ENCODE measurements at places on chromosomes 7 and 10. TPM values are rescaled to one million over a fixed set of nuclear protein-coding genes. Genes with fewer than 3 reads are reported as not detected.

Gene SYT15B
- 0.08 TPM for total RNA-seq

Gene TNS3
- 0.12 TPM for total RNA-seq

Gene CTTNBP2
- not detected for total RNA-seq

Gene NANOS1
- 0.16 TPM for total RNA-seq

Gene KCNMA1
- total RNA-seq = not detected

Gene TDRD1
- 0.21 TPM for total RNA-seq

Gene MKX
- 1.1 TPM for total RNA-seq

- no peaks in the 10 kb centered on the region for H3K27me3 ChIP-seq
- H3K27ac ChIP-seq = no peak overlapping the region
- peaks cover 39% of the 10 kb centered on the region for H3K36me3 ChIP-seq
- H3K4me1 ChIP-seq = no peaks in the 10 kb centered on the region
- DNase-seq = no peak
Measured at GRCh38 chr10:42830237-42830636, 47.6 kb downstream of the BMS1 start.

DNA sequence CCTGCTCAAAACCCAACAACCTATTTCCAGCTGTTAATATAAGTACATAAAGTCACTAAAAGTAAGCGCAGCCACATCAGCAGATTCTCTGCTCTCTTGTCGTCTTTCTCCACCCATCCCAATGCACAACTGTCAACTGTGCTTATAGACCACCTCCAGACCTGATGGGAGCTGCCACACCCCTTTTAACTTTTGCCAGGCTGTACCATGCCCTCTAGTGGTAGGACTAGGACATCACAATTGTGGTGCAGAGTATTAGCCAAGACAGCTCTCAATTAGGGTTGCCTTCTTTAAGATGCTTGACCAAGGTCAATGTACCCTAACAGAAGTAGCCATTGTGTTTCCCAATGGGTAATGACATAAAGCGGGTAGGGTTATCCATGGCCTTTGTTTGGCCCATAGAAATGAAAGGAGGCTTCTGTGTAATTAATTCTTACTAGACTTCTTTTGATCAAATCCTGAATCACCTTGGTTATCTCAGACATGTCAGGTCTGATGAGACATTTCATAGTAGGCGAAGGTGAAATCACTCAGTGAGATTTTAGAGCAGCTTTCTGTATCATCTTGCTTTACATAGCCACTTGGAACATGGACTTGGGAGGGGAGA, 68.1 kb downstream of the SCRN1 start:
- peaks cover 5% of the 10 kb centered on the region for H3K4me1 ChIP-seq
- no peaks in the 10 kb centered on the region for H3K27me3 ChIP-seq
- H3K36me3 ChIP-seq = peaks cover 3% of the 10 kb centered on the region
- H3K4me3 ChIP-seq = no peak overlapping the region
- peak; percentile 54 for DNase-seq

- no peaks in the 10 kb centered on the region for H3K36me3 ChIP-seq
Measured at GRCh38 chr10:12629767-12630165, 280.4 kb downstream of the CAMK1D start.

DNA sequence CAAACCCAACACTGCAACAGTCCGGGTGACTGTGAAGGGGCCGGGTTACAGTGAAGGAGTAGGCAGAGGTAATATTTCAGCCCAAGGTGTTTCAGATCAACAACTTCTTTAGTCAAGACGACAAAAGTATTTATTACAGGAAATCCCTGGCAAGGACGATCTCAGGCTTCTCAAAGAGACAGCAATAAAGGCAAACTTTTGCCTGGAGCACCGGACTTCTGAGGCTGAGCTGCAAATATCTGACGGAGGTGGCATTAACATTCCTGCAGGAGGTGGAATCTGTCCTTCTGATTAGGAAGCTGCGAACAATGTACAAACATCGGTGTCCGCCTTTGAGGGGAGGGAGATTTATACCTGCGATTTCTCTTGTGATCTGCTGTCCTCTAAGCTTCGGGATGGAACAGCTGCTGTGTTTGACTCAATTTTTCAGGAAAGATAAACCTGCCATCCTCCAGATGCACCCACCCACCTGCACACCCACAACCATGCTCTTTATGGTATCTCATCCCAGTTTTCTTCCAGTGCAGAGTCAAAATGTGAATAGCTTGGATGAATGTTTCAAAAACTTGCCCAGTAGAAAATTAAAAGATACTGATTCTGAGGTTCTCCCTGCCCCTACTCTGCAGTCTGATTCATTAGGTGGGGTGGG, 32.1 kb downstream of the EMX2 start:
- no peaks in the 10 kb centered on the region for H3K4me1 ChIP-seq
- no peak overlapping the region for H3K27ac ChIP-seq
- no peak overlapping the region for H3K4me3 ChIP-seq
- H3K36me3 ChIP-seq = no peaks in the 10 kb centered on the region
- no peak for DNase-seq

- H3K27ac ChIP-seq = no peak overlapping the region
- peaks cover 65% of the 10 kb centered on the region for H3K27me3 ChIP-seq
- no peak overlapping the region for H3K4me3 ChIP-seq
- DNase-seq = no peak
- no peaks in the 10 kb centered on the region for H3K36me3 ChIP-seq
Measured at GRCh38 chr7:39825401-39825980, 124.6 kb upstream of the CDK13 start.

- no peak for DNase-seq
- no peak overlapping the region for H3K4me3 ChIP-seq
- no peak overlapping the region for H3K27ac ChIP-seq
- no peaks in the 10 kb centered on the region for H3K27me3 ChIP-seq
- H3K36me3 ChIP-seq = no peaks in the 10 kb centered on the region
Measured at GRCh38 chr10:80390740-80391139, 17.6 kb upstream of the PRXL2A start.

DNA sequence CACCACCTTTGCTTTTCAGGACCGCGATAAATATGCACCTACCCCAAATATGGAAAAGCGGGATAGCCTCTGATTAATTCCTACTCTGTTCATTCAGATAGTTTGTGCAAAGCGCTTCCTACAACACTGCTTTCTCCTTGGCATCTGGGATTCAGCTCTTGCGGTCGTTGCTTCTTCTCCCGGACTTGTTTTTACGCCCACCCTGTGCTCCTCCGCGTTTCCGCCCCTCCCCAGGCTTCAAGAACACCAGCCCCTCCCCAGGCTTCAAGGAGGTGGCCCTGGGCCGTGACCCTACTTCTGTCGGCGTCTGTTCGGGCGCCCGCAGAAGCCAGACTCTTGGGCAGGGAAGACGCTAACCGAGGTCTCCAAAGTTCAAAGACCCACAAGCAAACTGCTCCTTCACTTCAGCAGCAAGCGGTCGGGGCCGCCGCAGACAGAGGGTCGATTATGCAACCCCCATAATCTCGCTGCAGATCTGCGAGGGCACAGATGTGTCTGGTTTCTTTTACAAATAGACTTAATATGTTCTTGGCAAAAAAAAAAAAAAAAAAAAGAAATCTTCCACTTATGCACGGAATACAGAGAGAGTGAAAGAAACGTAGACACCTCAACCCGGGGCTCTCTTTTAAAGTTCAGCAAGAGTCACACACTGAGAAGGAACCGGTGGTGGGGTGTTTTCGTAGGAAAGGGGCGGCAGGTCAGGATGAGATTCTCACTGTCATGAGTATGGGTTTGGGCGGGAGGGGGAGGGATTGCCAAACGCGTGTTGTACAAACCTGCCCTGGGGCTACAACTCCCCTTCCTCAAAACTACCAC, 1.9 kb downstream of the DLX5 start:
- peaks cover 48% of the 10 kb centered on the region for H3K4me1 ChIP-seq
- H3K4me3 ChIP-seq = peak overlapping the region; percentile 18
- H3K36me3 ChIP-seq = peaks cover 8% of the 10 kb centered on the region
- no peak for DNase-seq

DNA sequence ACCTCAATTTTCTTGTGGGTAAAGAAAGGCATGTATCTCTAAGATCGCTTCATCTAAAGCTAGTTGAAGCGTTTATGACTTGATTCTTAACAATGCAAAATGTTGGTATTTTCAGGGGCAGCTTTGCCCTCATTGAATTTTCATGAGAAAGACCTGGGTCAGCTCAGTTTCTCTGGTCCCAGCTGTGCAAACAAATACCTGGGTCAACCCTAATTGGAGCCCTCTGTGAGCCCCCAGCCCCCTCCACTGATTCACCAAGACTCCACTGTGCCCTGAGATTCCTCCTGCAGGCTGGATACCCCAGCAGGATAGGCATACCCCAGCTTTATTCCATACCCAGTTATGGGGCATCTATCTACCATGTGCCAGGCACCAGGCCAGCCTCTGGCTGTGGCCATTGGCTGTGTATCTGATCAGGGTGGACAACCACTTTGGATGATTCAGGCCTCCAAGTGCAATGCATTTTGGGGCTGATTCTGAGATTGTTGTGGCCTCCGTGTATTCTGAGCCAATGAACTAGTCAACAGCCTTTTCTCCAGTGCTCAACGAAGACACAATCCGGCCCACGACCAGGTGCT, 201.9 kb downstream of the MYOF start:
- H3K4me3 ChIP-seq = no peak overlapping the region
- H3K4me1 ChIP-seq = no peaks in the 10 kb centered on the region
- no peak overlapping the region for H3K27ac ChIP-seq
- DNase-seq = no peak
- H3K27me3 ChIP-seq = no peaks in the 10 kb centered on the region
- no peaks in the 10 kb centered on the region for H3K36me3 ChIP-seq

- DNase-seq = no peak
- H3K4me3 ChIP-seq = no peak overlapping the region
- peaks cover 19% of the 10 kb centered on the region for H3K4me1 ChIP-seq
- H3K27me3 ChIP-seq = no peaks in the 10 kb centered on the region
- no peak overlapping the region for H3K27ac ChIP-seq
Measured at GRCh38 chr10:30489346-30489745, 55.4 kb downstream of the MAP3K8 start.

- H3K4me3 ChIP-seq = no peak overlapping the region
- no peaks in the 10 kb centered on the region for H3K36me3 ChIP-seq
- H3K27me3 ChIP-seq = no peaks in the 10 kb centered on the region
- H3K4me1 ChIP-seq = no peaks in the 10 kb centered on the region
- no peak overlapping the region for H3K27ac ChIP-seq
Measured at GRCh38 chr7:36045830-36046341, 107.2 kb upstream of the EEPD1 start.

DNA sequence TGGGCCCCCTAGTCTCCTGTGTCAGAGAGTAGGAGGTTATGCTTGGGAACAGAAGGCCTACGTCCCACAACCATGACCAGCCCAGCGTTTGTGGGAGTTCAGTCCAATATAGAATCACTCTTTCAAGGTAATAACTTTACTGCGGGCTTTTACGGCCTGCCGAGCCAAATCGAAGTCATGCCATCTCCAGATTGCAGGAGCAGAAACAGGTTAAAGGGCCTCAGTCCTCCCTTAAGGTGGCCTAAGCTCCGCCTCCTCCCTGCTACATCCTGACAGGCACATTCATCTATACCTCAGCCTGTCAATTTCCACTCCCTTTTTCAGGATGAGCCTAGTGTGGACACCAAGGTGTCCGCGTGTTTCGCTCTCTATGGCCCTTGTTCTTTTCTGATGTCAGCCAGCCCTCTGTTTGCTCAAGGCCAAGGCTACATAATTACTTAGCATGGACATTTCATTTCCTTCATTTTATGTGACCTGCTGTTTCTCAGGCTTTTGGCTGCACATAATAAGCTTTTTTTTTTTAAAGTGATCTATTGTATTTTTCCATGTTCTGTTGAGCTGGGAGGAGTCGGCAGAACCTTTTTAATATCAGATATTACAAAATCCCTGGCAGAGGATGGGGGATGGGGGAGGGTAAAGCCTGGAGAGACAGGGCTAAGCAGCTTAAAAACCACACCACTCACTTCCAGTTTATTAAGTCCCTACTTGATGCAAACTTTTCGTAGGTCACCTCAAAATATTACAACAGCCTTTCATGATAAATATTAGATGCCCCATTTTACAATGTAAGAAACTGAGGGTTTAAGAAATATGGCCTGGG, 84.6 kb downstream of the CACNB2 start:
- no peaks in the 10 kb centered on the region for H3K4me1 ChIP-seq
- no peak overlapping the region for H3K4me3 ChIP-seq
- H3K27ac ChIP-seq = no peak overlapping the region

GRCh38 chr7:96481796-96482195, 159.9 kb upstream of the SLC25A13 start:
- no peak for DNase-seq
- H3K4me3 ChIP-seq = no peak overlapping the region
- H3K36me3 ChIP-seq = no peaks in the 10 kb centered on the region
- H3K27me3 ChIP-seq = no peaks in the 10 kb centered on the region
- H3K4me1 ChIP-seq = peaks cover 12% of the 10 kb centered on the region

GRCh38 chr10:69952821-69953221, 99.8 kb upstream of the MACROH2A2 start:
- no peak overlapping the region for H3K27ac ChIP-seq
- H3K27me3 ChIP-seq = no peaks in the 10 kb centered on the region
- H3K4me1 ChIP-seq = no peaks in the 10 kb centered on the region

GRCh38 chr10:114638821-114639625, 19.1 kb downstream of the ABLIM1 start:
- DNase-seq = no peak
- no peak overlapping the region for H3K4me3 ChIP-seq
- no peak overlapping the region for H3K27ac ChIP-seq
- H3K27me3 ChIP-seq = peaks cover 5% of the 10 kb centered on the region
- no peaks in the 10 kb centered on the region for H3K36me3 ChIP-seq

- H3K27ac ChIP-seq = no peak overlapping the region
- no peak overlapping the region for H3K4me3 ChIP-seq
Measured at GRCh38 chr7:41028580-41028979, 674.3 kb downstream of the INHBA start.

- H3K27me3 ChIP-seq = no peaks in the 10 kb centered on the region
- no peak overlapping the region for H3K27ac ChIP-seq
- DNase-seq = no peak
- no peak overlapping the region for H3K4me3 ChIP-seq
- no peaks in the 10 kb centered on the region for H3K4me1 ChIP-seq
- peaks cover 32% of the 10 kb centered on the region for H3K36me3 ChIP-seq
Measured at GRCh38 chr7:98956469-98956868, 78.1 kb downstream of the TRRAP start.

- no peak for DNase-seq
- H3K27ac ChIP-seq = peak overlapping the region; percentile 11
- H3K27me3 ChIP-seq = no peaks in the 10 kb centered on the region
- H3K36me3 ChIP-seq = peaks cover 33% of the 10 kb centered on the region
Measured at GRCh38 chr7:99404235-99404976, 4.0 kb downstream of the PDAP1 start.

DNA sequence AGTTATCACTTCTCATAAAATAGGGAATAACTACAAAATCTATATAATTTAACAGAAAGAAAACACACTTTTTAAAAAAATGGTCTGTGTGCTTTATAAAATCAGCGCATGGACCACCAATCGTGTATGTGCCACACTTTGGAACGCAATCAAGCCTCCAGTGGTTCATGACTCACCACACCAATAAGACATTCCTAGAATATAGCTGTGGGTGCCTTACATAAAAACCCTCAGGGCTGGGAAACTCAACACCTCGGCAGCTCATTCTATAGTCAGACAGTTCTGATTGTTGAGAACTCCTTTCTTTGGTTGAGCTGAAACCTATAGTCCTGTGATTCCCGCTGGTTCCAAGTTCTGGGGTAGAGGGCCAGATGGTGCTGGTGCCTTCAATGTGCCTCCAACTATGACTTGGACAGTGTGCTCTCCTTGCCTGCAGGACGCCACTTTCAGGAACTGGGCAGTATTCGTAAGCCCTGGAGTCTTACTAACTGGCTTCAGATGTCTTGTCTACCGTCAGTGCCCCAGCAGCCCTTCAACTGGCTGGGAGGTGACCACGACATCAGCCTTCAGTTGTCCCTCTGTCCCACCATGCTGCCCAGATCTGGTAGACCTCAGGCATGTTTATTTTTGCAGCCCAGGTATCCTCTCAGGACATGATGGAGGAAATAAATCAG, 135.7 kb upstream of the GDF10 start:
- peak overlapping the region; percentile 25 for H3K27ac ChIP-seq
- peaks cover 10% of the 10 kb centered on the region for H3K36me3 ChIP-seq
- DNase-seq = no peak
- H3K27me3 ChIP-seq = no peaks in the 10 kb centered on the region
- no peak overlapping the region for H3K4me3 ChIP-seq
